Pulmonary artery endothelial cell (primary cell): ENCODE measurements at places on chromosomes 2 and 18. TPM values are rescaled to one million over a fixed set of nuclear protein-coding genes. Genes with fewer than 3 reads are reported as not detected.

The CRYBA2 gene
- total RNA-seq, result not detected in 2 replicates

The VIT gene
- 0.46 and 0.66 TPM in 2 replicates for total RNA-seq

The DCTN1 gene
- total RNA-seq, result 143 and 172 TPM in 2 replicates

The GCG gene
- total RNA-seq, result not detected in 2 replicates

The BMPR2 gene
- total RNA-seq, result 34.3 and 41.7 TPM in 2 replicates

The CNTNAP5 gene
- total RNA-seq, result not detected in 2 replicates

The ZNF512 gene
- 26.6 and 36.9 TPM in 2 replicates for total RNA-seq

The SAG gene
- 0.07 TPM in 1 of 2 replicates, not detected in the other for total RNA-seq

The RAB27B gene
- total RNA-seq, result 0.11 and 0.13 TPM in 2 replicates

The GAL3ST2 gene
- not detected in 2 replicates for total RNA-seq

The CD28 gene
- total RNA-seq, result 0.07 TPM in 2 replicates

The RGPD3 gene
- total RNA-seq, result 0.18 and 0.20 TPM in 2 replicates

- DNase-seq, result no peak
These were observed 148.8 kb upstream of the SRD5A2 start for GRCh38 chr2:31729442-31730092.

GRCh38 chr2:55431982-55432627, 12.4 kb upstream of the CCDC88A start:
- no peak for DNase-seq

GRCh38 chr18:48838921-48839818, 111.6 kb downstream of the SMAD7 start:
- no peak for DNase-seq

DNA sequence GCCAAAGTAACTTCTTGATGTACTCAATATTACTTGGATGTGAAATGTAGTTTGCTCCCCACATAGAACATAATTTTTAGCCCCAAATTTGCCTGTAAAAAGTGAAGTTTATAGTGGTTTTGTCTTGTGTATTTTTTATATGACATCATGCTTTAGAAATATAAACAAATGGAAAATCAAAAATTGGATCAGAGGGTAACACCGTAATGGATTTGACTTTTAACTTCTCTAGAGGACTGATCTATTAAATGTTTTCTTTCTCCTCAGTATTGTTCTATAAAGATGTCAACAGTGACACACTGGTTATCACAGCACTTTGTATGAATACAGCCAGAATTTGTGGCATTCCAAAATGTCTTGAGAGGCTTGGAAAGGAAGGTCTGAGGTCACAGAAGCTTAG, 45.6 kb upstream of the RASGRP3 start:
- no peak for DNase-seq

DNA sequence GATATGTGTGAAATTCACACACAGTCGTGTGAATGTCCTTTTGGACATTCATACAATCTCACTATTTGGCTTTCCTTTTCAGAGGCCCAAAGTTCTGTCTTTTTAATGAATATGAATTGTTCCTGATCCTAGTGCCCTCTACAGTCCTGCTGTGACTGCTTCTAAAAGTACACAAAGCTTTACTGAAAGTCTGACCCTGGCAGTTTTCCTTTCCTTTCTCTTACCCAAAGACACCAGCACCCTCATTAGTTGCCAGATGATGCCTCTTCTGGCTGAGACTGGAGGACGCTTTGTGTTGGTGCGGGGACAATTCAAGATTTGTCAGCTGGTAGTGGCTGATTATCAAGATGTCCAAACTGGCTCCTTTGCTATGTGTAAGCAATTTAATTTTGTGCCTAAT, 81.8 kb upstream of the CDCA7 start:
- no peak for DNase-seq

DNA sequence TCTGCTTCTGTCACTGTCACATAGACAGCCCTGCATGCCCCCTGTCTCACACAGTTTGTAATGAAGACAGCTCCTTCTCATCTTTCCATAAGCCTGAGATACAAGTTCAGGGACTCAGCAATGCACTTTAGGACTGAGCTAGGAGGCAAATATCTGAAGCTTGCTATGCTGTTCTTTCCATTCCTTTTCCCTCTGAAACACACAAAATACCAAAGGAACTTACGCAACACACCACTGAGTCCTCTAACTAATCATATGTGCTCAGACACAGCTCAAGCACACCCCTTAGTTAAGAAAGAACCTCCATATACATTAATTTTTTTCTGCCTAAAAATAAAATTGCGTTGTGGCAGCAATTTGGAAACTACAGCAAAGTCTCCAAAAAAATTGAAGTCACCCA, 17.9 kb downstream of the SERPINB8 start:
- no peak for DNase-seq

DNA sequence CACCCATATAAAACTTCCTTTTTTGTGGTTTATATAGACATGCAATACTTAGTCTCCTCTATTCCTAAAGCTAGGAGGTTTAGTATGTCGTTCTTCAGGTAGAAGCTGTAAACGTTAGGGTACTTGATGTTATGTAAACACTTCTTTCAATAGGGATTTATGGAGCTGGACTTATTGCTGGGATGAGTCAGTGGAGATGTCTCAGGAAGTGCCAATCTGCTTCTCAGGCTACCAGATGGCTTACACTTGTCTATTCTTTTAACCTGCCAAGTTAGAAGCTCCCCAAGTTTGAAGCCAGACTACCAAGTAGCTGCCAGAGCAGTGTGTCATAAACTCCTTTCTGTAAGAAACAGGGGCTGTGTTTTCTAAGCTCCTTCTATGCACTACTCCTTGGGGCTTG, 756.5 kb upstream of the LRRTM1 start:
- no peak for DNase-seq

GRCh38 chr2:72139471-72139873, 8.2 kb downstream of the CYP26B1 start:
- DNase-seq, result no peak

GRCh38 chr2:97858442-97858841, 137.3 kb downstream of the TMEM131 start:
- no peak for DNase-seq

DNA sequence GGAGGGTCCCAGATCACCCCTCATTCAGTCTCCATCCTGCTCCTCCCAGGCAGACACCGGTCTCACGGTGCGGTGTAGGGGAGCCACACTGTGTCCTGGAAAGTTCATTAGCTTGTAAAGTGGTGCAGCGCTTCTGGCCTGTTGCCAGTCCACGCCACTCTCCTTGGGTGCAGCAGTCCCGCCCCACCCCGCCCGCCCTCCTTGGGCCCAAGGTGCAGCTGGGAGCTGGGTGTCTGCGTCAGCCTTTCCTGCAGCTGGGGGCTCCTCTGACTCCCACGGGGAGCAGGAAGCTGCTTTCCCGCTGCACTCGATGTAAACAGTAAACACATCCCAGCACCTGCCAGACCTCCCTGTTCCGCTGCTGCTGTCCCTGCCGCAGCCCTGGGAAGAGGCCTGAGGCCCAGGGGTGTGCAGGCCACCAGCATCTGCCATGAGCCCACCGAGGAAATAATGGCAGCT, 53.8 kb upstream of the ASB18 start:
- DNase-seq, result no peak

DNA sequence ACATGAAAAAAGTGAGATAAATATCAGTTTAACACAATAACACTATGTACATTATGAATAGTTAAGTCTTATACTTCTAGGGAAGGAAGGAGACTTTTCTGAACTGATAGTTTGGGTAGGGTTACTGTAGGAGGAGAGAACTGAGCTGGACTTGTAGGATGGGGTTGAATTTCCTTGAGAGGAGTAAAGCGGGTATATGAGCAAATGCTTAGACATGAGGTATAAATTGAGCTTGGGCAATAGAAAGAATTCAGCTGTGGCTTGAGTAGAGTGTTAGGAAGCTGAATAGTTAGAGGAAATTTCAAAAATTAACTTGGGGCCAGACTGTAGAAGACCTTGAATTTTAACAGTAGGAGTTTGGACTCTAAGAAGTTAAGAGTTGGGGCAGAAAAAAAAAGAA, 45.1 kb downstream of the LCLAT1 start:
- DNase-seq, result no peak

GRCh38 chr2:63827749-63828148, 13.9 kb upstream of the UGP2 start:
- no peak for DNase-seq

- no peak for DNase-seq
These were observed 106.6 kb downstream of the CTNNA2 start for GRCh38 chr2:79619442-79619841.

DNA sequence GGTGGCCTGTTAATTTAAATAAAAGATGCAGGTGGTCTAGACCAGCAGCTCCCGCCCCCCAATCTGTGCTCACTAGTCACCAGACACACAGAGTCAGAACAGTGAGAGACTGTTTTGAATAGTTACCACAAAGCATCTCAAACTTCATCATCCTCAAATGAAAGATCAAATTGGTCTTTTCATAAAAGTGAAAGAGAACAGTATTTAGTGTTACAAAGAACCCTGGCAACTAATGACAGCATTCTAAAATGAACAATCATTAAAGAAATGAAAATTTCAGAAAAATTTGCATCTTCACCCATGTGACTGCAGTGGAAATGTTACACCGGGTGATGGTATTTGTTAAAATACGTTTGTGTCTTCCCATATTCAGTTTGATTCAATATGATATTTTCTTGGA, 65.5 kb upstream of the PMAIP1 start:
- no peak for DNase-seq

GRCh38 chr2:28624436-28624792, 127.2 kb upstream of the PPP1CB start:
- no peak for DNase-seq

GRCh38 chr2:239209783-239210182, 191.0 kb downstream of the HDAC4 start:
- no peak for DNase-seq

- no peak for DNase-seq
These were observed 11.6 kb downstream of the ATG16L1 start for GRCh38 chr2:233263045-233263570.

- no peak for DNase-seq
These were observed 33.3 kb downstream of the KIAA1328 start for GRCh38 chr18:36862182-36862581.

DNA sequence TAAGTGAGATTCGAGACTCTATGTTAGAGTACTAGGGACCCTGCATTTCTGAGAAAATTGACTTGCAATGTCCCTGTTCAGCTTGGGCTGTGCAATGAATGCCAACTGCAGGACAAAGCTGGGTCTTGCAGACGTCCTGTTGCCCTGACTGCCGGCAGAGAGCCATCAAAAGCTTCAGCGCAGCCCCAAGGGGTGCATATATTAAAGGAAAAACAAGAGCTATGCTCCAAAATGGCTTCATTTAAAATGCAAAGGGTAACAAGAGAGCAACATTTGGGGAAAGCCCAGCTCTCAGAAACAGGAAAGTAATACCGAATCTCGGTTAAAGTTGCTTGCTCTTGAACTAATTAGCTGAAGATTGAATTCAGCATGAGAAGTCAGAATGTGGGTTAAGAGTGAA, 110.9 kb upstream of the PNPT1 start:
- no peak for DNase-seq

DNA sequence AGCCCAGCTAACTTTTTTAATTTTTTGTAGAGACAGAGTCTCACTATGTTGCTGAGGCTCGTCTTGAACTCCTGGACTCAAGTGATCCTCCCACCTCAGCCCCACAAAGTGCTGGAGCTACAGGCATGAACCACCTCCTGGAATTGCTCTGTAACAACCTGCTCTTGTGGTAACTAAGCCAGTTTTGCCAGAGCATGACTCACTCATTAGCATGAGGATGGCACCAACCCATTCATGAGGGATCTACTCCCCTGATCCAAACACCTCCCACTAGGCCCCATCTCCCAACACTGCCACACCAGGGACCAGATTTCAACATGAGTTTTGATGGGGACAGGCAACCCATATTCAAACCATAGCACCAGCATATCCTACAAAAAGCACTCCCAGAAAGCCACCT, 348.9 kb upstream of the RAB12 start:
- DNase-seq, result no peak

DNA sequence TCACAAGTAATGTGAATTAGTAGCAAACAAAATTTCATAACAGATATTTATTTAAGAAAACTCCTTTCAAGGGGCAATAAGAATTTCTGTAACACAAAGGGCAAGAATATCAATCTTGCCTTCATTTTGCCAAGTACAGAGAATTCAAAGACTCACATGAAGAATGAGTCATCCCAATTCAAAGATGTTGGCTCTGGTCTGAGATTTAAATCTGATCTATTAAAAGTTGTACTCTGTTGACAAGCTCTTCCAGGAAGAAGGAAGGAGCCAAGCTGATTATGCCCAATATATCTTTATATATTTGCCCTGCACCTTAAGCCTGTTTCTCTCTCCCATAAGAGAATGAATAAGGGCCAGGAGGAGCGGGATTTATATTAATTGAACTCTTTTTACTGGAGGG, 55.9 kb upstream of the RPE start:
- no peak for DNase-seq

DNA sequence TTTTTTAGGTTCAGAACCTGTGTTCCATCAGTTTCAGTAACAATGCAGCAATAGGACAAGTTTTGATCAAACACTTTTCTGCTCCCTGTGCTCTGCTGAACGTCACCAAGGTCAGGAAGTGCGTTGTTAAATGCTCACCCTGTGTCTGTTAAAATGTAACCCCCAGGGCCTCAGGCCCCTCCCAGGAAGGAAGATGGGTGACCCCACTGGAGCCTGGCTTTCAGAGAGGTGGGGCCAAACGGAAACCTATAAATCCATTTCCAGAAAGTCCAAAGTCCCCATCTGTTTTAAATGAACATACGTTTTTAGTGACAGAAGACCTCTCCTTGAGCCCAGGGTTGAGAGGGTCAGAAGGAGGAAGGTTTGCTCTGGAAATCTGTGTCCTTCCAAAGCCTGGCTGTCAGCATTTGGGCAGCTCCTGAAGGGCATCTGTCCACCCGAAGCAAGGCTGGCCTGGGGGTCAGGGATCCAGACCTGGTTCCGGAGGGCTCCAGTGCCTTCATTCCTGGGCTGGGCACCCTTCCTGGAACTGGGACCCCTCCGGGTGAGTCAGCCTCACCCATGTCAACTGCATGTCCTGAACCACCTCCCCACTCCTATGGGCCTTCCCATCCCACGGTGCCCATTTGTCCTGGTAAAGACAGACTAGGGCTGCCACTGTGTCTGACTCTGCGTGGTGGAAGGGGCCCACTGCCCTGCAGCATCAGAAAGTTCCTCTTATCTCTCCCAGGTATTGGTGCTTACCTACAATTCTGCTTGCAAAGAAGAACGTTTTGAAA, 117.4 kb upstream of the COPS8 start:
- DNase-seq, result no peak

DNA sequence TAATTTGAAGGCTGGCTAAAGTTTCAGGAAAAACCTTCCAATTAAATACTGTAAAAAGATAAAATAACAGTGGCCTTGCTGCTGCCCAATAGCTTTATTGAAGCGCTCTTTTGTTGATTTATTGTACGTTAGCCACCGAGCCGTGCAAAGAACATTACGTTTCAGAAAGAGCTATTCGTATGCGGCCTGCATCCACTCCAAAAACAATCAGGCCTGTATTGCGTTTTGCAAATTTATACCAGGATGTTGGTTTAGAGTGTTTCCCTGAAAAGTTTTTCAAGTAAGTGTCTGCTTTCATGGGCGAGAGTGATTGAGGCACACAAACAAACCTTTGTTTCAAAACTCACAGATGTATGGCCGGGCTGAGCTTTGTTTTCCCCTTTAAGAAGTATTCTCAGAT, 257.2 kb upstream of the SALL3 start:
- no peak for DNase-seq

- DNase-seq, result no peak
These were observed 159.7 kb downstream of the SMAD7 start for GRCh38 chr18:48790869-48791635.
